ENCODE measurements at places on chromosomes 13 and 19.

- no peak for DNase-seq
Measured at GRCh38 chr13:110116072-110116487, 190.9 kb downstream of the COL4A1 start.

DNA sequence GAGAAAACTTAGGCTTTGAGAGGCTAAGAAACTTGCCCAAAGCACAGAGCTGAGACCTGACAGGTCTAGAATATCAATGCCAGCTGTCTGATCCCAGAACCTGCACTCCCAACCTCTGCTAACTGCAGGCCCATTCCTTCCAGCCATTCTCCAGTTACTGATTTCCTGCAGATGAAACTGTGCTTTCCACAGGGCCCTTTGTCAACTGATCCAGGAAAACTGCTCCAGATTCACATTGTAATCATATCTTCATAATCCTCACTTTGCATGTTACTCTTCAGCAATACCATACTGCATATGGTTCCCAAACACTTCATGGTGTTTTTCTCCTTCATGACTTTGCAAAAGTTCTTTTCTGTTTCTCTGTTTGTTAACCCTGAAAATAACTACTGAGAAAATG, 100.6 kb downstream of the RAP2A start:
- no peak for DNase-seq

- no peak for DNase-seq
Measured at GRCh38 chr13:46053162-46054012, 841 bp upstream of the ZC3H13 start.

DNA sequence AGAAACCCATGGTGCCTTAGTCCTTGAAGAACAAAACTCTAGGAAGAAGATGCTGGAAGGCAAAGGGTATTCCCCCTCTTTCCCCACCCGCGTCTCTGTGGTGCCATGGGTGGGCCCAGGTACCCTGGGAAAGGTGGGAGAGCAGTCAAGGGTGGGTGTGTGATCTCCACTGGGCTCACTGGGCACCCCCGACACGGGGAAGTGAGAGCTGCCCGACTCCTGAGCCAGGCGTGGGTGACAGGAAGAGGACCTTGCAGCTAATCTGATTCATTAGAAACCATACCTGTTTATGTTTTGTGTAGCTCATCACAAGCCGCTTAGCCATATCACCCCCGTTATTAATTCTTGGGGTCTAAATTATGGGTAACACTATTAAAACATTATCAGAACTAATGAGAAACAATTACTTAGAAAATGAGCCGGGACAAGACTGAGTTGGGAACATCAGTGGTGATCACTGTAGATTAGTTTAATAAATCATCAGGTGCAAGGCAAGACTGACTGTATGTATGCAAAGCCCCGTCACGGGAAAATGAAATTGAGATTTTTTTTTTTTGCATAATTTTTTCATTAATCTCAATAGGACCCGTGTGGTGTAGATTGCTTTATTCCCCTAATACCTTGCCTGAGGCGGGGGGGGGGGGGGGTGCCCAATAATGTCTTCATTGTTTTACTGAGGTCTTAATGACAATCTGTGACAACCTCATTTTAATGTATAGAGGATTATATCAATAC, 77.3 kb downstream of the ZIC5 start:
- no peak for DNase-seq

DNA sequence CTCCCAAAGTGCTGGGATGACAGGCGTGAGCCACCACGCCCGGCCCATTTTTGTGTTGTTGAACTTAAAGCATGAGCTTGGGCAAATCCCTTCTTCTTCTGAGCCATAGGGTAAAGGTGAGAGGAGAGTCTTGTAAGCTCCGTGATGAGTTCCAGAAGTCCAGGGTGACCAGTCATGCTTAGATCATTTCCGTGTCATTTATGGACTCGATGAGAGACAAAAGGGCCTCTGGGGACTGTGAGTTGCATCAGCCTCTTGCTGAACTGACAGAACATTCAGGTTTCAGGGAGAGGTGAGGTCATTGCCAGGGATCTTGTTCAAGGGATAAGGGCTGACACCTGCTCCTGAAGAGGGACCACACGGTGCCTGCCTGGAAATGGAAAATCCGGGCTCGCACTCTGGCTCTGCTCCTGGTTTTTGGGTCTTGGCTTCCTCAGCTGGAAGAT, 53.6 kb downstream of the GADD45B start:
- DNase-seq, result no peak

- DNase-seq, result no peak
Measured at GRCh38 chr13:40552895-40553294, 113.5 kb downstream of the FOXO1 start.

GRCh38 chr19:42497492-42498168, 30.7 kb downstream of the CEACAM1 start:
- DNase-seq, result no peak

DNA sequence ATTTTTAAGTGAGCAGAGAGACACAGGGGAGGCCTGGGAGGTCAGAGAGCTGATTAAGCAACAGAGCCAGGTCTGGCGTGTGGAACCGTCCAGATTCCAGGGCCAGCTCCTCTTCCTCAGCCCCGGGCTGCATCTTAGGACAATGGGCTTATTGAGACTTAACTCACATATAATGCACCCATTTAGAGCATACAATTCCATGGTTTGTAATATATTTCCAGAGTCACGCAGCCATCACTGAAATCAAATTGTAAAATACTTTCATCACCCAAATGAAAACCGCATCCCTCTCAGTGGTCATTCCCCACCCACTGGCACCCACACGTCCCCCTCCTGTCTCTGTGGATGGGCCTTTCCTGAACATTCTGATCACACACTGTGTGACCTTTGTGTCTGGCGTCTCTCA, 2.1 kb upstream of the HMG20B start:
- no peak for DNase-seq

Data from DMS 273 treated with DMSO at 0.1 percent for 48 hours (cell line).